ENCODE measurements at places on chromosomes 12 and 14.

- no peak for DNase-seq
Observed at GRCh38 chr12:21828779-21829178, 54.3 kb upstream of the KCNJ8 start.

- DNase-seq, result no peak
Observed at GRCh38 chr12:49761677-49762467, 20.5 kb downstream of the TMBIM6 start.

- DNase-seq, result no peak
Observed at GRCh38 chr12:121751034-121751433, 38.5 kb downstream of the TMEM120B start.

- no peak for DNase-seq
Observed at GRCh38 chr14:81446279-81447007, 46.3 kb upstream of the STON2 start.
